ENCODE measurements at places on chromosomes 5 and 9. TPM values are rescaled to one million over a fixed set of nuclear protein-coding genes. Genes with fewer than 3 reads are reported as not detected.

- H3K4me3 ChIP-seq: peak overlapping the region; percentile 98
- no peak for DNase-seq
- H3K27ac ChIP-seq: peak overlapping the region; percentile 67
- H3K27me3 ChIP-seq: no peaks in the 10 kb centered on the region
These were observed 1.3 kb downstream of the EEIG1 start for GRCh38 chr9:127979333-127980059.

GRCh38 chr9:34501889-34502425 lies 20.8 kb downstream of the ENHO start:
- no peak overlapping the region for H3K4me3 ChIP-seq
- H3K4me1 ChIP-seq: no peaks in the 10 kb centered on the region
- H3K27me3 ChIP-seq: no peaks in the 10 kb centered on the region
- no peaks in the 10 kb centered on the region for H3K36me3 ChIP-seq
- DNase-seq: no peak
- no peak overlapping the region for H3K27ac ChIP-seq

DNA sequence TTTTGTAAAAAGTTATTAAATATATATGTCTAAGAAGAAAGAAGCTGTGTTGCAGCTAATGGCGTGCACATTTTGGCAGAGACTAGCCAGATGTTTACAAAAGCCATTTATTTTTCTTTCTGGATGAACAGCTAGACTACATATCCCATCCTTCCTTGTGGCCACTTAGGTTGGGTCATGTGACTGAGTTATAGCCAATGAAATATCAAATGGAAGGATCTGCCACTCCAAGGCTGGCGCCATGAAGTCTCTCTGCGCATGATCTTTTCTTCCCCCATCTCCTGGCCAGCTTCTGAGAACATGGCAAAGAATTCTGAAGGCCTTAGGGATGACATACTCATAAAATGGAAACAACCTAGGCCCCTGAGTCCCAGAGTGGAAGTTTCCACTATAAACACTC lies 244.2 kb upstream of the DAB2 start:
- H3K4me3 ChIP-seq: no peak overlapping the region
- no peak overlapping the region for H3K27ac ChIP-seq
- H3K27me3 ChIP-seq: no peaks in the 10 kb centered on the region

DNA sequence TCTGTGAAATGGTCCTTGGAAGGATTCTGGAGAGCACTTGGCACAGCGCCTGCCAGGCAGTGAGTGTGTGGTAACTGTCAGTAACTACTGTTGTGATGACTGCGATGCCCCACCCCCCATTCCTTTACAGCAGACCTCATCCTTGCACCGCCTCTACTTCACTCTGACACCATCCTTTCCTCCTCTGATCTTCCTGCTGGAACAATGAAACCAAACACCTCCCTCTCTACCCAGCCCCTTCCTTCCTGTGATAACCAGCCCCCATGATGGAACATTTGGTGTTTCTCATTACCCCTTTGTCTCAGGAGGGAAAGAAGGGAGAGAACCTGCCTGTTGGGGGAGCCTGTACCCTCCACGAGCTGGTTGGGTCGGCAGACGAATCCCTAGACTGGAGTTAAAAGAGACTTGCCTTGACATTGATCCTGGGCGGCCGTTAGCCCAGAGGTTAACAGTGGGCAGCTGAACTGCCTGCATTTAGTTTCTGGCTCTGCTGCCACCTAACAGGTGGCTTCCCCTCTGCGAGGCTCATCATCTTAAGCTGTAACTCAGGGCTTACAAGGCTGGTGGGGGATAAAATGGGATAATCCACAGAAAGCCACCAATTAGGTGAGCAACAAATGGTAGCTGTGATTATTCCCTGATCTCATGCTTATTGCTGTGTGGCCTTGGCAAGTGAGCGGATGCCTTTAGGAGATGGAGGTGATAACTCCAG lies 34.2 kb upstream of the GRPEL2 start:
- DNase-seq: no peak
- H3K4me1 ChIP-seq: no peaks in the 10 kb centered on the region
- H3K27me3 ChIP-seq: peaks cover 8% of the 10 kb centered on the region
- no peak overlapping the region for H3K27ac ChIP-seq
- no peak overlapping the region for H3K4me3 ChIP-seq
- no peaks in the 10 kb centered on the region for H3K36me3 ChIP-seq

OR1N1 gene
- total RNA-seq: not detected

SHOC1 gene
- total RNA-seq: not detected
